ENCODE measurements at places on chromosomes 16 and 17.

GRCh38 chr16:68715471-68715870 lies 21.6 kb upstream of the CDH1 start:
- DNase-seq: no peak

- no peak for DNase-seq
Observed at GRCh38 chr17:20206591-20206990, 197.4 kb downstream of the SPECC1 start.

GRCh38 chr16:497258-497657 lies 30.3 kb upstream of the CAPN15 start:
- DNase-seq: no peak

DNA sequence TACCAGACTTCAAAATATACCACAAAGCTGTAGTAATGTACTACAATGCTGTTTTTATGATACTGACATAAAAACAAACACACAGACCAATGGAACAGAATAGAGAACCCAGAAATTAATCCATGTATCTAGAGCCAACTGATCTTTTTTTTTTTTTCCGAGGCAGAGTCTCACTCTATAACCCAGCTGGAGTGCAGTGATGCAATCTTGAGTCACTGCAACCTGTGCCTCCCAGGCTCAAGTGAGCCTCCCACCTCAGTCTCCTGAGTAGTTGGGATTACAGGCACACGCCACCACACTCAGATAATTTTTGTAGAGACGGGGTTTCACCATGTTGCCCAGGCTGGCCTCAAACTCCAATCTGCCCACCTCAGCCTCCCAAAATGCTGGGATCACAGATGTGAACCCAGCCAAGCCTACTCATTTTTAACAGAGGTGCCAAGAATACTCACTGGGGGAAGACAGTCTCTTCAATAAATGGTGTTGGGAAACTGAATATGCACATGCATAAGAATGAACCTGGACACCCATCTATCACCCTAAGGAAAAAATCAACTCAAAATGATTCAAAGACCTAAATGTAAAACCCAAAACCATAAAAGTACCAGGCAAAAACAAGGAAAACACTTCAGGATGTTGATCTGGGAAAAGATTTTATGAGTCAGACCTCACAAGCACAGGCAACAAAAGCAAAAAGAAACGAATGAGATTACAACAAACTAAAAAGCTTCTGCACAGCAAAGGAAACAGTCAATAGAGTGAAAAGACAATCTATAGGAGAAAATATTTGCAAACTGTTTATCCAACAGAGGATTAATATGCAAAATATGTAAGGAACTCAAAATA lies 63.1 kb downstream of the STX8 start:
- DNase-seq: no peak

- DNase-seq: no peak
Observed at GRCh38 chr16:54110016-54110981, 176.3 kb downstream of the IRX3 start.

- no peak for DNase-seq
Observed at GRCh38 chr17:36931697-36932382, 5.4 kb upstream of the LHX1 start.

GRCh38 chr17:22435231-22435974 lies 743.1 kb downstream of the KCNJ18 start:
- no peak for DNase-seq
